ENCODE measurements at places on chromosomes 12 and 14. TPM values are rescaled to one million over a fixed set of nuclear protein-coding genes. Genes with fewer than 3 reads are reported as not detected.

- H3K27ac ChIP-seq, result no peak overlapping the region
- no peaks in the 10 kb centered on the region for H3K27me3 ChIP-seq
- no peaks in the 10 kb centered on the region for H3K4me1 ChIP-seq
These were observed 20.8 kb downstream of the HSP90AA1 start for GRCh38 chr14:102066041-102066451.

- no peaks in the 10 kb centered on the region for H3K36me3 ChIP-seq
- H3K4me1 ChIP-seq, result no peaks in the 10 kb centered on the region
- H3K27me3 ChIP-seq, result no peaks in the 10 kb centered on the region
- no peak overlapping the region for H3K4me3 ChIP-seq
- no peak for DNase-seq
These were observed 416.7 kb downstream of the PDZRN4 start for GRCh38 chr12:41604830-41605229.

GPR162 gene
- total RNA-seq, result 2.7 TPM

DNA sequence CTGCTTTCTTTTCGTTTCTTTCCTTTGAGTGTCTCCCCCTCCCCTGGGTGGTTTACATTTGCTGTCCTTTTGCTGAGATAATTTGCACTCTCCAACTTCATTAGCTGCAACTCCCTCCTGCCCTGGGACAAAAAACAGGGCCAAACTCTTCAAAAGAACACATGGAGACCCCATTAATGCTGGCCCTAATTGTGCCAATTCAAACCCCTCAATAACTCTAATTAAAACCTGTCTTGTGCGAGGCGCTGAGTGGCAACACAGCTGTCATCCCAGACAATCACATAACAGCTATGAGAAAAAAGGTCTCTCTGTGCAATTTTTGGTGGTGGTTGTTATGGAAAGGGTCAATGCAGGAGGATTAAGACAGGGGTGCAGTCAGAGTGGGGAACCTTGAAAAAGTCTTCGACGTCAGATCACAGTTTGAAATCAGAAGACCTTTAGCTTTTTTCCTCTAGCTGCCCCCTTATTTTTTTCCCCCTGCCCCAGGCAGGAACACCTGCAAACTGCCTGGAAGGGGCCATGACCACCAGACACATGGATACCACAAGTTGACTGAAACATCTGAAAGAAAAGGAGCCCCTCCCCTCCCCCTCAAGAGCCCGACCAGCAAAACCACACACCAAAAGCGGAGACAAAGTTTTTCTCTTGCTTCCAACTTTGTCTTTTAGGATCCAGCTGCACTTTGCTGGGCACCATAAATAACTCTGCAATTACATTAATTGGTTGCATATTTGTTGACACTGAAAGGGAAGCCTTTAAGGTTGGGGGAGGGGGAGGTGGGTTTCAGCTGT is 26.5 kb upstream of the SMOC1 start:
- no peak overlapping the region for H3K4me3 ChIP-seq
- no peak for DNase-seq
- no peak overlapping the region for H3K27ac ChIP-seq
- no peaks in the 10 kb centered on the region for H3K27me3 ChIP-seq
- H3K36me3 ChIP-seq, result no peaks in the 10 kb centered on the region

- H3K27ac ChIP-seq, result no peak overlapping the region
- H3K27me3 ChIP-seq, result no peaks in the 10 kb centered on the region
- H3K36me3 ChIP-seq, result no peaks in the 10 kb centered on the region
- no peak overlapping the region for H3K4me3 ChIP-seq
These were observed 228.5 kb downstream of the PTPRO start for GRCh38 chr12:15550793-15551192.

DNA sequence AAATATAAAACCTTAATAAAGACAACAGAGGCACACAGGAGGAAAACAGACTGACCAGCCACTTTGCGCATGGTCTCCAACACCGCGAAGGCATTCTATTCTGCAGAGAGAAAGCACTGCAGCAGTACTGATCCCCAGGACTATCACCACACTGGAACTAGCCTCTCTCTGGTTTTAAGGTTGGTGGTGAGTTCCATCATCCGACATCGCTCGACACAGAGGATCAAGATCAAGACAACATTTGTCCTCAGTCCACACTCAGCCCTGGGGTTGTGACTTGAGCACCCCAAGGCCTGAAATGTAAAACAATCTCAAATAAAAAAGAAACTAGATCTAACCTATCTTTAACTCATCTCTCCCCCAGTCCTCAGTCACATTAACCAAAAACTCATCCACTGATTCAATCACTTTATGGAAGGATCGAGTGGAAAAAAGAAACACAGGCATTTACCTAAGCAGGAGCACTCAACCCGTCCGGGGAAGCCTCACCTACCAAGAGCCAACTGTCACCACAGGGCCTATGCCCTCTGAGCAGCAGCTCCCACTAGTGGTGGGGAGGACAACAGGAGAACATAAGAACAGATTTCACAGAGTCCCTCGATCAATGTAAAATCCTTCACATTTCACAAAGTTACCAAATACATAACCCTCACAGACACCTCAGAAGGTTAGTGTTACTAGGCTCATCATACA is 17.7 kb downstream of the STXBP6 start:
- no peaks in the 10 kb centered on the region for H3K4me1 ChIP-seq
- no peak overlapping the region for H3K4me3 ChIP-seq
- H3K36me3 ChIP-seq, result no peaks in the 10 kb centered on the region
- no peak overlapping the region for H3K27ac ChIP-seq

DNA sequence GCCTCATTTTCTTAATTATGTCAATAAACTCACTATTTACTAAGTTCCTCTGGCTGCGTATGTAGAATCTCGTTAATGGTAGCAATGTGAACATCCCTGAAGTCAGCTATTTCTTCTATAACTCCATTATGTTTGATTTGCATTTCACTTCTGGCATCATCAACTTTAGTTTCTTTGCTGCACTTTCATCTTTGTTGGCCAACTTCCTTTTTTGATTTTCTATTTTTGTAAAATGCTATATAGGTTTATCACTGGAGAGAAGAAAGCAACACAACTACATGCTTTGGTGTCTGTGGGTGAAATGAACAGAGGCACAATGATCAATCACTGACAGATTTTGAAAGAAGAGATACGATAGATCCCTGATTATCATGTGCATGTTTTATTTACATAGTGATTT is 58.5 kb upstream of the ATF7IP start:
- H3K36me3 ChIP-seq, result no peaks in the 10 kb centered on the region
- no peaks in the 10 kb centered on the region for H3K27me3 ChIP-seq
- no peak overlapping the region for H3K4me3 ChIP-seq
- H3K4me1 ChIP-seq, result no peaks in the 10 kb centered on the region

GRCh38 chr14:69614592-69614991 is 3.2 kb downstream of the SUSD6 start:
- peaks cover 16% of the 10 kb centered on the region for H3K4me1 ChIP-seq
- no peaks in the 10 kb centered on the region for H3K36me3 ChIP-seq
- no peak overlapping the region for H3K4me3 ChIP-seq
- H3K27me3 ChIP-seq, result no peaks in the 10 kb centered on the region

DNA sequence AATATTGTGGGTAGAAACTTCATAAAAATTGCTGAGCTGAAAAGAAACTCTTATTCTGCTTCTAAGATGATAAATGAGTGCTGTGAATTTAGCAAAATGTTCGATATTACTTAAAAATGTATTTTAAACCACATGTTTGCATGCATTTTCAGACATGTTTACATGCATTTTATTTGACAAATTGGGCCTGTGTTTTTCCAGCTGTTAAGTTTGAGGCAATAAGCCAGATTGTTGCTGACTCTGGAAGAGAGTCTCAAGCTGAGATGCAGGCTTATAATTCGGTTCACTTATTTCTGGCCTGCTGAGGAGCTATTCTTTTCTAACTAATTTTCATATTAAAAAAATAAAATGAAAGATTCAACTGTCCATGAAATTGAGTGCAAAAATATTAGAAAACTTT is 110.1 kb downstream of the SYNE2 start:
- no peaks in the 10 kb centered on the region for H3K4me1 ChIP-seq
- no peak overlapping the region for H3K4me3 ChIP-seq
- H3K27me3 ChIP-seq, result no peaks in the 10 kb centered on the region

DNA sequence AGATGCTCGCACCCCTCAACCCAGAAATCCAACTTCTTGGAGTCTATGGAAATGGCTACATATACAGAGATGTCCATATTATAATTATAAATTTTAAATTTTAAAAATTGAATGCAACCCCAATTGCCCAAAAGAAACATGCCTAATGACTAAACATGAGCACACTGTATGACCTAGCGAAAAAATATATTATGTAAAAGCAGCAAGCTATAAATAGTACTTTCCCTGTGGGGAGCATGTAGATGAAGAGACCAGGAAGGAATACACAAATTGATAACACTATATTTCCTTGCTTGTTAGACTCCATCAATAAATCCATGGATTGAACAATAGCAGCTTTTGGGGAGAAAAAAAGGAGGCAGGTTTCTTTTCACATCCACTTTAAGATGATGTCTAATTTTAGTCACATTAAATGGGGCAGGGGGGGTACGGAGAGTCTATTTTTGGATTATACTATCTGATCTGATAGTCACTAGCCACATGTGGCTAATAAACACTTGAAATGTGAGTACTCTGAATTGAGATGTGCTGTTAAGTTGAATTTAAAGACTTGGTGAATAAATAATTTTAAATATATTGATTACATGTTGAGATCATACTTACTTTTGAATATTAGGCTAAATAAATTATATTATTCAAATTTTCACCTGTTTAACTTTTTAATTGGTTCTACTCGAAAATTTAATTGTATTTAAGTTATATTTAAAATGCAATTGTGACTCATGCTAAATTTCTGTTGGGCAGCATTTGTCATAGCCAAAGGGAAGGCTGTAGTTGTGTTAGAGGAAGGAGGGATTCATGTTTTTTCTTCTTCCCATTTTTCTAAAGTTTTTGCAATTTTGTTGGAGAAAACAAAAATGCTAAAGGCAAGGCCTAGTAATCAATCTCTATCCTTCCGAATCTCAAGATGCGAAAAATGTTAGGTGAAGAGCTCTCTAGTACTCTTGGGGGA is 17.5 kb downstream of the MAX start:
- no peak overlapping the region for H3K27ac ChIP-seq
- H3K36me3 ChIP-seq, result peaks cover 20% of the 10 kb centered on the region
- H3K4me3 ChIP-seq, result no peak overlapping the region
- no peak for DNase-seq
- no peaks in the 10 kb centered on the region for H3K27me3 ChIP-seq
- peaks cover 16% of the 10 kb centered on the region for H3K4me1 ChIP-seq

ABCD2 gene
- total RNA-seq, result 0.17 TPM

ZDHHC22 gene
- total RNA-seq, result 0.07 TPM

DNA sequence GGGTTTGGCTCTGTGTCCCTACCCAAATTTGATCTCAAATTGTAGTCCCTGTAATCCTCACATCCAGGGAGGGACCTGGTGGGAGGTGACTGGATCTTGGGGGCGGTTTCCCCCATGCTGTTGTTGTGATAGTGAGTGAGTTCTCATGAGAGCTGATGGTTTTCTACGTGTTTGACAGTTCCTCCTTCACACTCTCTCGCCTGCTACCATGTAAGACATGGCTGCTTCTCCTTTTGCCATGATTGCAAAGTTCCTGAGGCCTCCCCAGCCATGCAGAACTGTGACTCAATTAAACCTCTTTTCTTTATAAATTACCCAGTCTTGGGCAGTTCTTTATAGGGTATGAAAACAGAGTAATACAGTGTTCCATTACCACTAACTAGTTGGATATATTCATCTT is 10.3 kb upstream of the LRRC23 start:
- H3K36me3 ChIP-seq, result no peaks in the 10 kb centered on the region
- no peak overlapping the region for H3K27ac ChIP-seq
- no peaks in the 10 kb centered on the region for H3K27me3 ChIP-seq
- no peak for DNase-seq

DNA sequence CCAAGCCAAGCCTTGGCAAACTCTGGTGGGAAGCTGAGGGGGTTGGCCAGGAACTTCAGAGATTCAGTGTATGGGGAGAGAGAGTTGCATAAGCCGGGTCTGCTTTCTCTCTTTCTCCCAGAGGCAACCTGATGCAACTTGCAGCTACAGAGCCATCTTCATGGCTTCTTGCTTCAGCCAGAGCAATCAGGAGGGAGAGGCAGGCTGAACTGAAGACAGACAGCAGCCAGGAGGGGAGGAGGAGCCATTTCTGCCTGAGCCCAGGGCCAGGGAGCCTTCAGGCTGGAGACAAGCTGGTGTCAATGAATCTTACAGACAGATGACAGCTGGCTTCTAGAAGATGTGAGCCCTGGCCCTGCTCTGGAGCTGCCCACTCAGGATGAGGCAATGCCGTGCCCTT is 18.7 kb downstream of the NPC2 start:
- no peaks in the 10 kb centered on the region for H3K27me3 ChIP-seq
- H3K27ac ChIP-seq, result no peak overlapping the region
- no peaks in the 10 kb centered on the region for H3K36me3 ChIP-seq
- H3K4me1 ChIP-seq, result no peaks in the 10 kb centered on the region
- no peak for DNase-seq
- H3K4me3 ChIP-seq, result no peak overlapping the region

DNA sequence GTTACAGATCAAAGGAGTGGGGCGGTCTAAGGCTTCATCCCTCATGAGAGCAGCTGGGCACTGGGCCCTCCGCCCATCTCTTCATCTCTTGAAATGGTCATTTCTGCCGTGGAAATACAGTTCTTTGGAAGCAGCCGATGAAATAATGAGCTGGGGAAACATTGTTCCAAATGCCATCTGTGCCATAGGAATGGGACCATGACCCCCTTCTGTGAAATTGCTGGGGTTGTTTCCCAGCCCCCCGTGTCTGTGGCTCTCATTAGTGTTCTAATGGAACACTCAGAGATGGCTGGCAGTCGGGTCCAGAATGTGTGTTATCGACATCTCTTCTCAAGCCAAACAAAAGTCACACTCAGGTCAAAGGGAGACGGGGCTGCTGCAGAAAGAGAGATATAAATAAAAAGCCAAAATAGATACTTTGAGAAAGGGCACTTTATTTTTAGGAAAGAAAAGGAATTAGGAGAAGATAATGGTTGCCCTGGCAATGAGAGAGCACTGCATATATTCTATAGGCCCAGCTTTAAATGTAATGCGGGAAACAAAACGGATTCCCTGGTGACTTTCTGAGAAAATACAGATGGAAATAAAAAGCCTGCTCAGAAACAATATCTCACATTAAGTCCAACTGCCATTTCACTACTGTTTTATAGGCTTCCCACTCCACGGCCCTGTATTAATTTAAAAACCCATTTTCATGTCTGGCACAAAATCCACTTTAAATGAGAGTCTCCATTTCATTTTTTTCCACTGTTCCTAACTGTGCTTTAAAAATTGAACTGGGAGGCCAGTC is 107.1 kb downstream of the TTC8 start:
- no peaks in the 10 kb centered on the region for H3K4me1 ChIP-seq
- H3K36me3 ChIP-seq, result no peaks in the 10 kb centered on the region
- no peaks in the 10 kb centered on the region for H3K27me3 ChIP-seq

FLVCR2 gene
- total RNA-seq, result 10.8 TPM

DNA sequence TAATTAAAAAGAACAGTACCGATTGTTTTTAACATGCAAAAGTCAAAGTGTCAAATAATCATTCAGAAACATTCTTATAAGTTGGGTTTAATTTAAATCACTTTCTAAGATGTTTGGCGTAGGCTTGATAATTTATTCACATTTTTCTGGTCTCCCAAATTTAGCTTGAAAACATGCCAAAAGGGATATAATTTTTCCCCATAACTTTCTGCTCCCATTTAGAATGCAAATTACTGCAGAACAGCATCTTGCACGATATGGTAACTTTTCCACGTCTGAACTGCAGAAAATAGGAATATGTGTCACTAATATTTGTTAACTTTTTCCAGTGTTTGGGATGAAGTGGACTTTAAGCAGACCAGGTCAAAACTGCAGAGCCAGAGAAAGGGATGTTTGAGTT is 1592.4 kb upstream of the SEL1L start:
- H3K36me3 ChIP-seq, result no peaks in the 10 kb centered on the region
- H3K4me1 ChIP-seq, result no peaks in the 10 kb centered on the region
- H3K27ac ChIP-seq, result no peak overlapping the region
- no peaks in the 10 kb centered on the region for H3K27me3 ChIP-seq
- DNase-seq, result no peak

SNAPC1 gene
- 3.0 TPM for total RNA-seq

GRCh38 chr12:63302941-63303536 is 152.0 kb upstream of the AVPR1A start:
- no peak overlapping the region for H3K4me3 ChIP-seq
- no peaks in the 10 kb centered on the region for H3K4me1 ChIP-seq
- H3K27ac ChIP-seq, result no peak overlapping the region
